ENCODE measurements at places on chromosomes 13 and 19. TPM values are rescaled to one million over a fixed set of nuclear protein-coding genes. Genes with fewer than 3 reads are reported as not detected.

The SIGLECL1 gene
- not detected for total RNA-seq

The KCTD4 gene
- not detected for total RNA-seq

GRCh38 chr13:68160466-68160865, 930.3 kb upstream of the PCDH9 start:
- DNase-seq = no peak

DNA sequence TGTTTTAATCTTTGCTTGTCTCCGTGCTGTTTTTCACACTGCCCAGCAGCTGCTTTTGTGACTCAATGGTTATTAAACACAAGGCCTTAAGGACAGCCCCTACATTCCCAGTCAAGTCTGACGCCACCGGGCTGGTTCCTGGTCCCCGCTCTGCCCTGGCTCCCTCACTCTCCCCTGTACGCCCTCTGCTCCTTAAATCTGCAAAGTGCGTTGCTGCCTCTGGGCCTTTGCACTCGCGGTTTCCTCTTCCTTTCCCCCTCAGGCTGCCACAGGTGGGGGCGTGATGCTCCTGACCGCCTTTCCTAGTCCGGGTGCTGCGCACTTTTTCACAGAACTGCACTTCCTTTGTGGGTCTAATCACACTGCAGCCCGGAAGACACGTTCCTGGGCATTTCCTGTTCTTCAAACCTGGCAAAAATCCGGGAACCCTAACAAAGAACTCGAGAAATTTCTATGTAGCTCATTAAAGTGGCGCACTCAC, 25.6 kb downstream of the NOSIP start:
- no peak for DNase-seq

GRCh38 chr19:35345671-35346111, 2.0 kb upstream of the FFAR1 start:
- DNase-seq = no peak

DNA sequence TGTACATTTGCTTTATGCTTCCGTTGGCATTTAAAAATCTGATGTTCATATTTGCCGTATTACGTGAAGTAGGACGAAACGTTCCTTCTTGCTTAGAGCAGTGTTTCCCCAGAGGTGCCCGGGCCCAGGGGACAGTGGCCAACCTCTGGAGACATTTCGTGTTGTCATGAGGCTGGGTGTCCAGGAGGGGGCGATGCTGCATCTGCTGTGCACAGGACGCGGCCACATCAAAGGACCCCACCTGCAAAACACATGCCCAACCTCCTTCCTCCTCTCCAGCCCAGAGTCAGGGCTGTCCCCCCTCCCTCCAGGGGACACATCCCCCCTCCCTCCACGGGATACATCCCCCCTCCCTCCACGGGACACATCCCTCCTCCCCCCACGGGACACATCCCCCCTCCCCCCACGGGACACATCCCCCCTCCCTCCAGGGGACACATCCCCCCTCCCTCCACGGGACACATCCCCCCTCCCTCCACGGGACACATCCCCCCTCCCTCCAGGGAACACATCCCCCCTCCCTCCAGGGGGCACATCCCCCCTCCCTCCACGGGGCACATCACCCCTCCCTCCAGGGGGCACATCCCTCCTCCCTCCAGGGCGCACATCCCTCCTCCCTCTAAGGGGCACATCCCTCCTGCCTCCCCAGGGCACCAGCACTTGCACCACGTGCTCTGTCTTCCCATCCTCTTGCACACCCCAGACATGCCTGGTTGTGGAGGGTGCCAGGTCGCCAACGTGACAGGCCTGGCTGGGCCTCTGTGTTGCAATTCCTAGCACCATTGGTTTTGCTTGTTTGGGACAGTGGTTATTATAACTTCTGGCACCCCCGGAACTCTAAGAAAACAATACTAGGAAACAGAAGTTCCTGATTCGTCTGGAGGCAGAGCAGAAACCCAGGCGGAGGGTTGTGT, 46.7 kb downstream of the GAS6 start:
- DNase-seq = peak; percentile 89

Measured in thoracic aorta (tissue), 2 donors.